NCI-H2227 treated with DMSO at 0.1 percent for 48 hours (cell line): ENCODE measurements at places on chromosomes 2 and 18.

GRCh38 chr2:10238991-10239485, 63.7 kb upstream of the HPCAL1 start:
- DNase-seq, result no peak

DNA sequence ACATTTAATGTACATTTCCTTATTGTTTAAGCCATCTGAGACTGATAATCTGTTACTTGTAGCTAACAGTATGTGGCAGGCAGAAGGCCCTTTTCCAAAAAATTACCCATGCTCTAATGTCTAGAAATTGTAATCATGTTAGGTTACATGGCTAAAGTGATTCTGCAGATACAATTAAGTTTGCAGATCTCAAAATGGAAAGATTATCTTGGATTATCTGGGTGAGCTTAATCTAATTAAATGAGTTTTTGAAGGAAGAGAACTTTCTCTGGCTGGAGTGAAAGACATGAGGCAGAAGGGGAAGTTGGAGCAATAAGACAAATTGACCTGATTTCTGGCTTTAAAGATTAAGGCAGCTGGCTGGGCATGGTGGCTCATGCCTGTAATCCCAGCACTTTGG, 76.3 kb downstream of the MBD2 start:
- no peak for DNase-seq

- no peak for DNase-seq
Observed at GRCh38 chr2:140506606-140507005, 1624.2 kb downstream of the LRP1B start.

- DNase-seq, result no peak
Observed at GRCh38 chr18:67742954-67743353, 226.4 kb upstream of the DSEL start.

DNA sequence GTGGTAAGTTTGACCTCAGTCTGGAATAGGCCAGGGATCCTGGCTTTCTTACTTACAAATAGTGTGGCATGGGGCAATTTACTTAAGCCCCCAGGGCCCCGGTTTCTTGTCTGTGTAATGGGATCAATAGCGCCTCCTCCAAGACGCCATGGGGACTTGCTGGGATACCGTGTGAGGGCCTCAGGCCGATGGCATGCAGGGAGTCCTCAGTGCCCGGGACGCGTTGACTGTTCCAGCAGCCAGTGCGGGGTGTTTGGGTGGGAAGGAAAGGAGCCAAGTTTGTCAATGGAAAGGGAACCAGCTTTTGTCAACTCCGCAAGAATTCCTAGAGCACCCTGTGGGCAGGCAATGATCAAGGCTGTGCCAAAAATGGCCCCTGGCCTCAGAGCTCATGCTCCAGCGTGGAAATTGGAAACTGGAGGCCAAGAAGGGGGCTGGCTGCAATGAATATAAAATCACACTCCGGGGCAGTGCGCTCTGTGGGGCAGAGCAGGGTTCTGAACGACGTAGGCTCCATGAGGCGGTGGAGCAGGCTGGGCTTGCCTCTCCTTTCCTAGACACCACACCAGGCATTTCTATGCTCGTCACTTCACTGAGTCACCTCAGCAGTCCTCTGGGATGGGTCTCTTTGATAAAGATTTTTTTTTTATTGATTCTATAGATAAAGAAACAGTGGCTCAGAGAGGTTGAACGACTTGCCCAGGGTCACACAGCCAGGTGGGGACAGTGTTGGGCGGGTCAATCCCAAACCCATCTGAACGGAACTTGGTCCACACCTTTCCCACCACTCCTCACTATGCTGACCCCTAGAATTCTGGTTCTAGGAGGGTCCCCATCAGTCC, 56.7 kb upstream of the ASAP2 start:
- no peak for DNase-seq

DNA sequence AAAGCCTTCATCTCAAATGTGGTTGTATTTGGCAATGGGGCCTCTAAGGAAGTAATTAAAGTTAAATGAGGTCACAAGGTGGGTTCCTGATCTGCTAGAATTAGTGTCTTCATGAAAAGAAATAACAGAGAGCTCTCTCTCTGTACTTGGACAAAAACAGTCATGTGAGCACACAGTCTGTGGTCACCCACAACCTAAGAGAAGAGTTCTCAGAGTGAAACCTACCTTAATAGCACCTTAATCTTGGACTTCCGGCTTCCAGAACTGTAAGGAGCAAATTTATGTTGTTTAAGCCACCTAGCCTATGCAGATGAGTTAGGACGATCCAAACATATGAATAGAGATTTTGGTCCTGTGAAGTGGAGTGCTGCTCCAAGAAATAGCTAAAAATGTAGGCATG, 758.9 kb downstream of the LRRTM4 start:
- DNase-seq, result no peak
